ENCODE measurements at places on chromosomes 13 and 19. TPM values are rescaled to one million over a fixed set of nuclear protein-coding genes. Genes with fewer than 3 reads are reported as not detected.

Gene KLF1
- polyA plus RNA-seq: 0.99 TPM

Gene HSPB6
- polyA plus RNA-seq: 19.4 TPM

Gene RFPL4AL1
- polyA plus RNA-seq: not detected

Gene ZNF613
- polyA plus RNA-seq: 14.7 TPM

DNA sequence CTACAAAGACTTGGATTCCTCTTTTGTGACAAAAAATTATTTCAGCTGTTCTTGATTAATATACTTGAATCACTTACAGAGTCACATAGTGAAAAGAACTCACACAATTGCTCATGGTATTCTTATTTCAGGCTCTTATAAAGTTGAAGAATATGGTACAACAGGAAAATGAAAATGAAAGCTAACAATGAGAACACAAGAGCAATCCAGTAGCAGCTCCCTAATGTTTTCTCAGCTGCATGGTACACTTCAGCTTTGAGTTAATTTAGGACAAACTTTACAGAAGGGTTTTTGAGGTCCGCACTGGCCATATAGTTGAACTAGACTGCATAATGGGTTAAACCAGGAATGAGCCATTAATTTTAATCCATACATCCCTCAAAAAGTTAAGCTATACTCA is 1261.8 kb downstream of the SLITRK5 start:
- no peak for DNase-seq

- no peak for DNase-seq
Observed at GRCh38 chr19:31070146-31071065, 278.8 kb downstream of the TSHZ3 start.

- no peak for DNase-seq
Observed at GRCh38 chr13:51688937-51689662, 104.8 kb downstream of the WDFY2 start.

DNA sequence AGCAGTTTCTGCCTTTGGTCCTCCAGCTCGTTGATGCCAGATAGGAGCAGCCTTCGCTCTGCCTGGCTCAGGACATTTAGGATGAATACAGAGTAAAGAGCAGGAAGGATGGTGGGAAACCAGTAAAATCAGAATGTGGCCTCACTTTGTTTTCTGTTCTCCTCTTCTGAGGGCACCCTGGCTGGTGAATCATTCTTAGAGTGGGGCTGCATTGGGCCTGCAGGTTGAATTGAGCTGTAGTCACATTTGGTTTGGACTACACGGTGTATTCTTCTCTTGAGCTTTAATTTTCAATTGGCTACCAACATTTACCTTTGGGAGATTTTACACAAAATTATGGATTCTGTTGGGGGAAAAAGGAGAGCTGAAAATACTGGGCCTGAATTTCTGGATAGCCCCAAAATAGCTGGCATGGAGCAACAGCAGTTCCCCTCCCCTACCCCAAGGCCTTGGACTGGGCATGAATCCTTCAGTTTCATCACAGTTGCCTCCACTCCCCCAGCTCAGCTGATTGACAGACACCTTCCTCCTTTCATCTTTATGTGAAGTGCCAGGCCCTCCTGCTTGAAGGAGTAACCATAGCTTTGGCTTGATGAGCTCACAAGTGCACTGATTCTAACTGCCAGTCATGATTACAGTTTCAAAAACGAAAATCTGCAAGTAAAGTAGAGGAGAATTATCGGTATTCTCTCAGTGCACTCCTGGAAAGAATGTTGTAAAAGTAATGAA is 24.3 kb downstream of the ERCC5 start:
- no peak for DNase-seq

DNA sequence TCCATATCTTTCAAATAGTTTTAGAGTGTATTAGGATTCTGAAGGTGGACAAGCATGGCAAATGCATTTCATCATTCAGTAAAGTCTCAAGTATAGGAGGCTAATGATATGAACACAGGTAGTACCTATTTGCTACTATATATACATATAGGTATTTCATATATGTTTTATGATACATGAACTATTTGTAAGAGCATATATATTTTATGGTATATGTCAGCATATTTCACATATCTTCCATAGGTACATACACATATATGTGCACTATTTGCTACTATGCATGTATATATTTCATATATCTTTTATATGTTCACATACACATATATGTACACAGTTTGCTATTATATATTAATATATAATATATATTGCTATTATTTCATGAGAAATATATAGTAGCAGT is 1291.7 kb upstream of the MIR17HG start:
- DNase-seq: no peak

DNA sequence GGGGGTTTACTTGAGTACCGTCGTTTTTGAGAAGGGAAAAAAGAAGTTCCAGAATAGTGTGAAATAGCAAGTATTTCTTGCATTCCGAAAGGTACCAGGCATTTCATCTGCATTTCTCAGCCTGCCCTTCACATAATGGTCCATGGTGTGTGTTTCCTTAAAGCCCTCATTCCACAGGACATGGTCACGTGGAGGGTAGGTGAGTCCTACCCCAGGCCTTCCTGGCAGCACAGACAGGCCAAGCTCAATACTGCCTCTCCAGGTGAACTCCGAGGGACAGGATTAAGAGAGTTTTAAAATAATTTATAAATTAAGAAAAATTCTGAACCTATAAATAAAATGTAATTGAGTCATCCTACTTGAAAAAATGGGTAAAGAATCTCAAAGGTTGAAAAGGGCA is 64.7 kb downstream of the TNFRSF19 start:
- DNase-seq: no peak

DNA sequence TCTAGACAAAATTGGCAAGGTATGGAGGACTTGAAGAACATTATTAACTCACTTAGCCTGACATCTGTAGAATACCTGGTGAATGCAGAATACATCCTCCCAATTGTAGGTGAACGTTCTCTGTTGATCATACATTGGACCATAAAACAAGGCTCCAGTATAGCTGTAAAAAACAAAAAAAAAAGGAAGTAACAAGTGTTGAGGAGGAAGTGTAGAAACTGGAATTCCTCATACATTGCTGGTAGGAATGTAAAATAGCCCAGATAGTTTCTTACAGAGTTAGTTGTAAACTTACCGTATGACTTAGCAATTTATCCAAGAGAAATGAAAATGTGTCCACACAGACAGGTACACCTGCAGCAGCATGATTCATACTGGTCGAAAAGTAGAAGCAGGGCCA is 44.8 kb downstream of the TSSK6 start:
- DNase-seq: no peak
